ENCODE measurements at places on chromosomes 12 and 14. TPM values are rescaled to one million over a fixed set of nuclear protein-coding genes. Genes with fewer than 3 reads are reported as not detected.

UNC79 gene
- not detected for polyA plus RNA-seq

LMNTD1 gene
- polyA plus RNA-seq: not detected

PLA2G1B gene
- not detected for polyA plus RNA-seq

NRIP2 gene
- 0.91 TPM for polyA plus RNA-seq
